LHCN-M2 (cell line): ENCODE measurements at places on chromosomes 4 and X. TPM values are rescaled to one million over a fixed set of nuclear protein-coding genes. Genes with fewer than 3 reads are reported as not detected.

DNA sequence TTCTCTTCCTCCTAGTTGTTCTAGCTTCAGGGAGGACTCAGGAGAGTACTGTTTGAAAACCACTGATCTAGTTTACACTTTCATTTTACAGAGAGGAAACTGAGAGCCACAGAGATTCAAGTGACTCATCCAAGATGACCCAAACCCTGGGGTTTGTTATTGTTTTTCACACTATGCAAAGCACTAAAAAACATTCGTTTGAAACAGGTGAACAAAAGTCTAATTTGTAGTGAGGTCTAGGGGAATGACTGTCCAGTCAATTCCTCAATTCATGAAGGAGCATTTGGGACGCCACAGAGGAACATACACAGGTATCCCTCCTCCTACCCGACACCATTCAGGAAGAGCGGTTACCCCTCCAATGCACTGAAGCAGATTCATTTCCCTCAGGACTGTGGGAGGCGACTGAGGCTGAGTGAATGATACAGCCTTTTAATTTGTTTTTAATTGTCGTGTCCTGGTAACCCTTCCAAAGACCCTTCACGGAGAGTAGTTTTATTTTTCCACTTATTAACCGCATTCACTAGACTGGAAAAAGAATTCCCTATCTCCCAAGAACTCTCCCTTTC is 30.3 kb downstream of the TLR10 start:
- peak; percentile 68 for DNase-seq

DNA sequence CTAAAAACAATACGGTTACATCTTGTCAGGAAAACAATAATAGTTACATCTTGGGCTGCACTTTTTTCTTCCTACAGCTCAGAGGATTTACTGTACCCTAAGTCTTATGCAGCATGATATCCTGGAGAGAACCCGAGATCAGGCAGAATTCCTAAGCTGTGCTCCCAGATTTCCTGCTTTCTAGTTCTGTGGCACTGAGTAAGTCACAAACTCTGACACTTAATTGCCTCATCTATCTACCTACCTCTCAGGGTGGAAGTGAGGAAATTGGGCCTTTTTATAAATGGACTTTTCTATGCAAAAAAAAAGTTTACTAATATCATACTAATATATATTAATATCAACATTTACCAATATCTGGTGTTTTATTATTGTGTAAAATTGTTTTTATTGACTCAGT is 438.5 kb downstream of the INPP4B start:
- DNase-seq: peak; percentile 75

DNA sequence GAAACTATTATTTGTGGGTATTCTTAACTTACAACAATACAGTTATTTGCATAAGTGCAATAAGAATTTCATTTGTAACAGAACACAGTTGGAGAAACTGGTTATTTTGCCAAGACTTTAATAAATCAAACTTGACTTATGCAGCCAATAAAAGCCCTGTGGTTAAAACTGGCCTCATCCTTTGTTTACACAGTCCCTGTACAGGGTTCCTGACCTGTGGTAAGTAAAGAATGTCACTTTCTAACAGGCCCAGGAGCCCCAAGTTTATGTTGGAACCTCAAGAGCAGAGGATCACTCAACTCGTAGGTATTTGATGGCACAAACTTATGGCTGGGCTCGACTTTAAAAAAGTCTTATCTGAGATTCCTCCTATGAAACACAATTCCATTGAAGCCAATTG is 88.6 kb upstream of the PTCHD1 start:
- peak; percentile 4 for DNase-seq

DNA sequence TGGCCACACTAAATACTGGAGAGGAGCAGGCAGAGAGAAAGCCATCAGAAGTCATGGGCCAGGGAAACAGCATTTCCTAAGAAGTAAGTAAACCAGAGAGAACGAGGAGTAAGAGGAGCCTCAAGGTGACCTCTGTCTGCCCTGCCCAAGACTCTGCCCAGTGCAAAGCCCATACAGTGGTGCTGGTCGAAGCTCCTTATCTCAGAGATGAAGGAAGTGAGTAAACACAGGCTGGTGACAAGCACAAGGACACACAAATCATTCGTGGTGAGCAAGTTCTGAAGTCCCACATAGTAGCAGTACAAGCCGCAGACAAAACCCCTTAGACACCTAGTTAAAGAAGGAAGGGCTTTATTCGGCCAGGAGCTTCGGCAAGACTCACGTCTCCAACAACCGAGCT is 62.7 kb downstream of the DCTD start:
- no peak for DNase-seq

DNA sequence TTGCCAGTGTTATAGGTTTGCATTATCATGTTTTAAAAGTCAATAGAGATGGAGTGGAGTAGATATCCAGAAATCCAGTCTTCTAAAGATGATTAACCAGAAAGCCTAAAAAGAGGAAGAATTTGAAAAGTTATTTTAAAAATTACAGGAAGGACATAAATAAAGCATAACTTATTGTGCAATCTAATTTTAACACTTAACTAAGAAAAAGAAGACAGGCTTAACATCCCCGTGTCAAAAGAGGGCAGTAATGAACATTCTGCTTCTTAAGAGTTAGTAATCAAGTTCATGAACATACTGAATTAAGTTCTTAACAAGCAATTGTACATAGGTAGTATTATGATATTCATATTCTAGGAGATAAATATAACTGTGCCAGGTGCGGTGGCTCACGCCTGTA is 39.3 kb downstream of the ELF2 start:
- no peak for DNase-seq

- no peak for DNase-seq
These were observed 281.7 kb upstream of the PITX2 start for GRCh38 chr4:110904435-110905065.

DNA sequence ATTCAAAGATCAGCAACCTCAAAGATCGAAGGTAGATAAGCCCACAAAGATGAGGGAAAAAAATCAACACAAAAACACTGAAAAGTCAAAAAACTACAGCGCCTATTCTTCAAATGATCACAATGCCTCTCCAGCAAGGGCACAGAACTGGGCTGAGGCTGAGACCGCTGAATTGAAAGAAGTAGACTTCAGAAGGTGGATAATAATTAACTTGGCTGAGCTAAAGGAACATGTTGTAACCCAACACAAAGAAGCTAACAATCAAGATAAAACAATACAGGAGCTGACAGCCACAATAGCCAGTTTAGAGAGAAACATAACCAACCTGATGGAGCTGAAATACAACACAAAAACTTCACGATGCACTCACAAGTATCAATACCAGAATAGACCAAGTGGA is 231.1 kb downstream of the STPG2 start:
- no peak for DNase-seq

DNA sequence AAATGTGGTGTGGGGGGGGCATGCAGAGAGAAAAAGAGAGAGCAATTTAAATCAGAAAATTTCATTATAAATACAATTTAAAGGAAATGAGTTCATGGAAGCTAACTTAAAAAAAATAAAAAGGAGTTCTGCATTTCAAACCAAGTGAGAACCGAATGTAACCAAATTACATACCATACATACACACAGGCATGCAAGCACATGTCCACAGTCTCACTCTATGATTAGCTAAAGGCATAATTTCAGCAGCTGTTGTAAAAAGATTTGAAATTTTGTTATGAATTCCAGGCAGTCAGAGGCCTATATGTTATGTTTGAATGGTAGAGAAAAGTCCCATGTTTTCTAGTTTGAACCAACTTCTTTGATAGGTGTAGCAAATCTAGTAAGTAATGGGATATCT is 611.6 kb upstream of the ADGRL3 start:
- no peak for DNase-seq

- DNase-seq: no peak
These were observed 60.0 kb upstream of the CYSLTR1 start for GRCh38 chrX:78387364-78387763.

DNA sequence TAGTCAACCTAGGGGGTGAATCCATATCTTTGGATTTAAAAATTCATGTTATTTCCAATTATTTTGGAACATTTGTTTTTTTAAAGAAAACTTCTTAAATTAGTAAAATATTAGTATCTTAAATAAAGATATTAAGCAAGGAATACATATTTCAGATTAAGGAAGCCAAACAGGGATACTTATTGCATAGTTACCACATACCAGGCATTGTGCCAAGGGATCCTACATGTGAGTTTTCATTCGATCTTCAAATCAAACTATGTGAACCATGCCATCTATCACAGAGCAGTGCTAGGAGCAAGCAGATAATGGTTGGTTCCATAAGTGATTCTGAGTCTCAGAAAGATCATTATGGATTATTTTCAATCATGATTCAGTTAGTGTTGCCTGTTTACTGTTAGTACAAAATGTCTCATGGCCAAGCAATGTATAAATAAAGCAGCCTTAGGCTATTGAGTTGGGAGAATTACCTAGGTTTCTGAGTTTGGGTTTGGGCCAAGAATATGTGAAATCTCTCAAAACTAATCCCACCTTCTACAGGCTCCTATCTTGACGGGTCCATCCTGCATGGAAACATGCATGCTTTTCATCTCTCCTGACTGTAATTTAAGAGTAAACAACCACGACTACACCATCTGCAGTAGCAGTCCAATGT is 176.7 kb downstream of the NPFFR2 start:
- no peak for DNase-seq

DNA sequence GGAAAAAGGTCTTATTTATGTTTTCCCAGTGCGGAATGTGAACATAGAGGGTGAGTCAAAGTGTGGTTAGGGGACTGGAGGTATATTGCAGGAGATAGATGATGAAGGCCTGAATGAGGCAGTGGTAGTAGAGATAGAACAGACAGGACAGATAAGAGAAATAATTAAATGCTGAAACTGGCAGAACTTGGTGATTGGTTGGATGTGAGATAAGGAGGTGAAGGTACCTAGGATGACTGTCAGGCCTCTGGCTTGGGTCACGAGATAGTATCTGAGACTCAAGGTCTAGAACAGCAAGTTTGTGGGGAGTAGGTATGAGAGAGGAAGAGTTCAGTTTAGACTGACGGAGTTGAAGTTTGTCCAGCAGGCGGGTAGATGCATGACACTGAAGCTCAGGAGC is 3.5 kb downstream of the MND1 start:
- DNase-seq: no peak

- DNase-seq: no peak
These were observed 629.5 kb upstream of the AMOT start for GRCh38 chrX:113470166-113470565.

GRCh38 chrX:133580625-133581024 is 165.3 kb upstream of the GPC4 start:
- peak; percentile 45 for DNase-seq

SPACA5 gene
- not detected in 2 replicates for total RNA-seq

GABRA4 gene
- not detected in 2 replicates for total RNA-seq

GLRA3 gene
- total RNA-seq: not detected in 2 replicates

TCEAL9 gene
- total RNA-seq: 224 and 277 TPM in 2 replicates

MAGEA12 gene
- not detected in 2 replicates for total RNA-seq

PNMA6A gene
- total RNA-seq: not detected in 2 replicates

COL4A5 gene
- total RNA-seq: 20.7 and 23.3 TPM in 2 replicates

RPS6KA6 gene
- total RNA-seq: 1.8 and 2.1 TPM in 2 replicates
